ENCODE measurements at places on chromosomes 13 and 19.

DNA sequence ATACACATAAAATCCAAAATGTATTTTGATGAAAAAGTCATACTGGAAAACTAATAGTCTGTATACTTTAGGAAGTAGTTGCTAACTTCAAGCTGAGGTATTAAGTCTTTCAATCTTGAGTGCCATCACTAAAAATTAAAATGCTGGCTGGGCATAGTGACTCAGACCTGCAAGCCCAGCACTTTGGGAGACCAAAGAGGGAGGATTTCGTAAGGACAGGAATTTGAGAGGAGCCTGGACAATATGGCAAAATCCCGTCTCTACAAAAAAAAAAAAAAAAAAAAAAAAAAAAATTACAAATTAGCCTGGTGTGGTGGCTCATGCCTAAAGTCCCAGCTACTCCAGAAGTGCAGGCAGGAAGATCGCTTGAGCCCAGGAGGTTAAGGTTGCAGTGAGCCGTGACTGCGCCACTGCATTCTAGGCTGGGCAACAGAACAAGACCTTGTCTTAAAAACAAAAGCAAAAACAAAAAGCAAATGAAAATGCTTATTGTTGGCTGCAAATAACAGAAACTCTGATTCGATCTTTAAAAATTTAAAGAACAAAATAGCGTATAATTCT lies 1994.2 kb upstream of the PCDH20 start:
- DNase-seq = no peak

GRCh38 chr13:50940509-50940908 lies 30.9 kb downstream of the RNASEH2B start:
- DNase-seq = no peak

- no peak for DNase-seq
These were observed 123.7 kb downstream of the ZNF675 start for GRCh38 chr19:23563326-23563725.

GRCh38 chr19:18340190-18340989 lies at the start of gene PGPEP1:
Gene PGPEP1 (plus strand): TSS chr19:18340598. CDS start chr19:18340682, 84 bp downstream.
- DNase-seq = peak; percentile 13

DNA sequence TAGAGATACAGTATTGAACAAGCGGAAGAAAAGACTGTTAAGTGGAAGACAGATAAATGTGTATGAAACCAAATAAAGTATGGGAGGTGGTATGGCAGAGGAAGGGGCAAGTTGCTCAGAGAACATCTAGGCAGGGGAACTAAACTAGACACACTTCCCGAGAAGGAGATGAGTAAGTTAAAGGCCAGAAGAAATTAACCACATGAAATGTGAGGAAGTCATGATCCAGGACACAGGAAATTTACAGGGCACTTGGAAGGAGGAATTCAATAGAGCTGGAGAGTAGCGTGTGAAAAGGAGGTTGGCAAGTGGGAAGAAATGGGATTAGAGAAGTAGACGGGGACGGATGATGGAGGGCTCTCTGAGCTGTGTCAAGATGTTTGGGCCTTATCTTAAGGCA lies 208.8 kb downstream of the COG6 start:
- DNase-seq = no peak

GRCh38 chr13:74479124-74479523 lies 344.9 kb upstream of the KLF12 start:
- DNase-seq = no peak

- no peak for DNase-seq
These were observed 20.2 kb downstream of the PAF1 start for GRCh38 chr19:39370735-39371134.

DNA sequence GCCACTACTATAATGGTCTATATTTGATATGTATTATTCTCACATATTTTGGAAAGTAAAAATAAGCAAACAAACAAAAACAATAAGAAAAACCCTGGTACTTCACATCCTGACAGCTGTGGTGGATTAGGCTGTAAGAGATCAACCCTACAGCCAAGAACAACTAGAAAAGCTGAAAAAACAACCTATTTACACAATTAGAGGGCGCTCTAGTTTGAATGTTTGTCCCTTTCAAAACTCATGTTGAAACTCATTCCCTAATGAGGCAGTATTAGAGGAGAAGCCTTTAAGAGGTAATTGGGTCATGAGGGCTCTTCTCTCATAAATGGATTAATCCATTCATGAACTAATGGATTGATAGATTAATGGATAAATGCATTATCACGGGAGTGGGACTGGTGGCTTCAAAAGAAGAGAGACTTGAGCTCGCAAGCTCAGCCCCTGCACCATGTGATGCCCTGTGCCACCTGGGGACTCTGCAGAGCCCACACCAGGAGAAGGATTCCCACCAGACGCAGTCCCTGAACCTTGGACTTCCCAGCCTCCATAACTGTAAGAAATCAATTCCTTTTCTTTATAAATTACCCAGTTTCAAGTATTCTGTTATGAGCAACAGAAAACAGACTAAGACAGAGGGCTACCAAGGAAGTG lies 733.9 kb upstream of the ARGLU1 start:
- no peak for DNase-seq

DNA sequence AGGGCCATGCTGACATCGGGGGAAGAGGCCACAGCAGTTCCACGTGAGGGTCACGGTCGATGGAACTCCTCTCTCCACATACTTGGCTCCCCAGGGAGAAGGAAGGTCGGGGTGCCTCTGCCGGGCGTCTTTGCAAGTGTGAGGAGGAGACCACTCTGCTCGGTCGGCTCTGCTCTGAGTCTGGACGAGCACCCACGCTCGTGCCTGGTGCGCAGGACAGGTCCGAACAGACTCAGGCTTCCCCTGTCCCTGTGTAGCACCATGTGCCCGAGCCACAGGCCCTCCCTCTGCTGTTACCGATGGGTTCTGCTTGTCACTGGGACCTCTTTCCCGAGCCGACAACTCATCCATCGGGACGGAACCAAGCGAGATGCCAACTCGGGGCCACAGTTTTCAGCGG lies 35.1 kb downstream of the TMEM255B start:
- DNase-seq = no peak

- DNase-seq = no peak
These were observed 466.0 kb downstream of the FOXO1 start for GRCh38 chr13:40200273-40200978.

- no peak for DNase-seq
These were observed 270.0 kb downstream of the NALCN start for GRCh38 chr13:101146101-101146898.
